ENCODE measurements at places on chromosomes 1 and 21.

DNA sequence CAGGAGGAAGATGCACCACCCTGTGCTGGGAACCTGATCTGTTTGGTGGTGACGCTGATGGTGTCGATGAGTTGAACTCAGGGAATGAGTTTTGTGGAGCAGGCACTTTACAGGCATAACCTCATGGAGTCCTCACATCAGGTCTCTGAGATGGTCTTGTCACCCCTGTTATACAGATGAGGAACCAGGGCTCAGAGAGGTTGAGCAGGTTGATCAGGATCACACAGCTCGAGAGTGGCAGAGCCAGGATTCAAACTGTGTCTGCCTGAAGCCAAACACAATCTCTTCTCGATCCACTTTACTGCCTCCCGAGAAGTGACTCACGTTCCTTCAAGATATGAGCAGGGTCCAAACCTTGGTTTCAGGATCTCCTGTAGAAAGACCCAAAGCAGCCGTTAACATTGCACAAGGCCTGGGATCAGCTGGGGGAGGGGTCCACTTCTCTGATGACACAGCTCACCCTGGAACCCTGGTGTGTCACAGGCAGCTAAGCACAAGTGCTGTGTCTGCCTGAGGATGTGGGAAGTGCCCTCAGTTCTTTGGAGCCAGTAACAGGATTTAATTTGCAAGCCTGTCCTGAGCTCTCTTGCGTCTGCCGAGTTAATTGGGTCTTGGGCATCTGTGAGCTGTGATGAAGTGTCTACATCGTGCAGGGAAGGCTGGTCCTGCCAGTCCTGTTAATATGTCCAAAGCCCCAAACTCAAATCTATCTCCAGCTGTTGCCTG is 65.4 kb upstream of the STUM start:
- no peak for DNase-seq

DNA sequence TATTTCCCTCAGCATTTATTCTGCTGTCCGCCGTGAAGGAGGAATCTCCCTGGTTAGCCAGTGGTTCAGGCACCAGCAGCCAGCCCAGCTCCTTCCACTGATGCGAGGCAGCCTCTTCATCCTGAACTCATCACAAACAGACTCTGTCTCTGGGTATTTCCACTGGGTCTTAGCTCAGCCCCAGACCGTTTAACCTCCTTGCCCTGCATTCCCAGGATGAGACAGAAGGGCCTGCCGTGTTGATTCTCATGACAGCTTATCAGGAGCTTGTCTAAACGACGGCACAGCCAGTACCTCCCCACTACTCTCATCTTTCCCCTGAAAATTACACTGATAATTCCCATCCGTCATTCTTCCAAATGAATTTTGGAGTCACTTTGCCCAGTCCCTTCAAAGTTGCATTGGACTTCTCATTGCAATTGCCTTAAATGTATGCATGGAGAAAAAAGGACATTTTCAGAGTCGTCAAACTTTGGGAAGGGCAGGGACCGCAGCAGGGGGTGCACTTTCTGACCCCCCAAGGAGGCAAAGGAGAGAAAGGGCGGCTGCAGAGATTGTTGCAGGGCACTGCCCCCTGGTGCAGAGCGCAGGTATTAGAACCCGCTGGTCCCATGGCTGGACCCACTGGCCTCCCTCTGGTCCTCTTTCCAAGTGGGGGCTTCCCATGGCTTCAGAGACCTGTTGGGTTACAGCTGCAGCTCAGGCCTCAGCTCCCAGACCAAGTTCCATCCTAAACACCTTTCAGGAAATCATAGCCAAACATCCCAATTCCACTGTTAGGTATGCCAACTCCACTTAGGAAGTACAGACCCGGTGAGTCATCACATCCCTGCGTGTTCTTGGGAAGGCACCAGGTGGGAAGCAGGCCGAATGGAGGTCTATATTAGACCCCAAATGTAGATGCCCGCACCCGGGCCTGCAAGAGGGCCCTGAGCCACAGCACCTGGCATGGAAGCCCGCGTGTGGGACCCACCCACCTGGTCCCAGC is 3.7 kb upstream of the MEGF6 start:
- no peak for DNase-seq

- DNase-seq = no peak
These were observed 5.3 kb upstream of the PRPF38B start for GRCh38 chr1:108686614-108687313.

DNA sequence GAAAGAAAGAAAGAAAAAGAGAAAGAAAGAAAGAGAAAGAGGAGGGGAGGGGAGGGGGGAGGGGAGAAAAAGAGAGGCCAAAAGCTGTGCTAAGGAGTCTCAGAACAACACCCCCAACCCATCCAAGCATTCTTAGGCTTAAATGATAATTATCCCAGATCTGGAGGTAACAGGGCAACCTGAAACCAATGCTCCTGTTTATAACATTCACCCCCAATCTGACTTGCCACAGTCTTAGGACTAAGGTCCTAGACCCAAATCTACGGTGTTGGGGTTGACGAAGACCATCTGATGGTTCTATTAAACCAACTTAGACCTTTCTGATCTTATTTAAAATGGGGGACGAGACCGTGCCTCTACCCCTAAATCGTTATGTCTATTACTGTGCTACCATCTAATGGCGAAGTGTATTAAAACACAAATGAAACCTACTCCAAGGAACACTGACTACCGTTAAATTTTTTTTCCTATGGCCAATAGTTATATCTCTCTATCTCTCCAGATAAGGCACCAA is 119.3 kb upstream of the CDC42BPA start:
- no peak for DNase-seq

DNA sequence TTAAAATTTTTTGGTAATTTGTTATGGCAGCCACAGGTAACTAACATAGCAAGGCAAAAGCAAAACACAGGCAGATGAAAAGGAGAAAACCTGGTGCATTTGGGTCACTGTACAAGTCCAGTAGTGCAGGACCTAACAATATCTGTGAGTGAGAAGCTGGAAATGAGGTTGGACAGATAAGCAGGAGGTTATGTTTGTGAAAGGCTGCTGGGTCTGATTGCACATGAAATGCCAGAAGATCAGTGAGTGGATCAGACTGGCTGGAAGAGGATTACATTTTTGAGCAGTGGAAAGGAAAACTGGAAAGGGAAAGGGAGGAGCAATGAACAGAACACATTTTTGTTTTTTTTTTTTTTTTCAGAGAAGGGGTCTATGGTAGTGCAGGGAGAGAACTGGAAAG is 73.6 kb downstream of the CYYR1 start:
- DNase-seq = no peak

DNA sequence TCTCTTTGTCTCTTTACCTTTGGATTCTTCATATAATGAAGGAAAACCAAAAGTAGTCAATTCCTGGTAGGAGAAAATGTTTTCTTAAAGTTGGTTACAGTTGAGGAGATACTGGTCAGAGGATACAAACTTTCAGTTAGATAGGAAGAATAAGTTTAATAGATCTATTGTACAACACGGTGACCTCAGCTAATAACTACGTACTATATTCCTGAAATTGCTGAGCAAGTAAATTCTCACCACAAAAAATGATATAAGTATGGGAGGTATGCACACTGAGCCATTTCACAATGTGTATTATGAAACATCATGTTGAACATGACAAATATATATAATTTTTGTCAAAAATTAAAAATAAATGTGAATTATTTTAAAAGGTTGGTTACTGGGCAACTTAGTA is 20.4 kb downstream of the SSX2IP start:
- DNase-seq = no peak

GRCh38 chr1:171017426-171017825 is 73.3 kb upstream of the FMO3 start:
- DNase-seq = no peak

Data from suprapubic skin (tissue), 4 donors.